ENCODE measurements at places on chromosomes 2 and 18.

DNA sequence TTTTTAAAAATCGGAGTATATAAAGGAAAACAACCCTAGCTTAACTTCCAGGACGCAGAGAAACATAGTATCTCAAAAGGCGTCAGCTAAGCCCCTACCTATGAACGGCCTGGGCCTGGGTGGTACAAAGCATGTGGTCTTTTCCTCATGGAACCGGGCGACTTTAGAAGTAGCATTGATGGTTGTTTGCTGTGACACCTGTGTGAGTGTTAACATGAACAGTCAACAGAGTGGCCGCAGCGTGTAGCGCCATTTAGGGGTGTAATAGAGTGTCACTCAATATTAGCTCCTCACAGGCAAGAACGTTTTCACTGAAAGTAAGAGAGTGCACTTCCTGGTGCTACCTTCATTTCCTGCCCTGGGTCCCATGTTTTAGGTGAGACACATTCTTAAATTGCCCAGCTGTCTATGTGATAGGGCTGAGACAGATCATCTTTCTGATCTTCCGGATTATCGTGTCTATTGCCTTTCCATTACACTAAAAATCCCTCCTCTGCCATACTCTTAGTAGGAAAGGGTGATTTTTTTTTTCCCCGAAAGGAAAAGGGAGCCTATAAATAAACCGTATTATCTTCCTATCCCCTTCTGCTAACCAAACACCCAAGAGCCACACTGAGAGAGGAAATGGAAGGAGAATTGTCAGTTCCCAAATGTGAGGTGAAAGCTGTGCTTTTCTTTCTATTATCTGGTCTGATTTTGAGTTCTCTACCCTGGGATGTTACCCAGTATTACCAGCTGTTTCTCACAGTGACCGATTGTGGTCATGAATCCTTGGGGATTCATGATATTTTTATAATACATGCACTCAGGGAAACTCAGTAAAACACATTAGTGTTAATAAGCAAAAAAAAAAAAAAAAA lies 1.3 kb downstream of the GORASP2 start:
- DNase-seq: peak; percentile 48

DNA sequence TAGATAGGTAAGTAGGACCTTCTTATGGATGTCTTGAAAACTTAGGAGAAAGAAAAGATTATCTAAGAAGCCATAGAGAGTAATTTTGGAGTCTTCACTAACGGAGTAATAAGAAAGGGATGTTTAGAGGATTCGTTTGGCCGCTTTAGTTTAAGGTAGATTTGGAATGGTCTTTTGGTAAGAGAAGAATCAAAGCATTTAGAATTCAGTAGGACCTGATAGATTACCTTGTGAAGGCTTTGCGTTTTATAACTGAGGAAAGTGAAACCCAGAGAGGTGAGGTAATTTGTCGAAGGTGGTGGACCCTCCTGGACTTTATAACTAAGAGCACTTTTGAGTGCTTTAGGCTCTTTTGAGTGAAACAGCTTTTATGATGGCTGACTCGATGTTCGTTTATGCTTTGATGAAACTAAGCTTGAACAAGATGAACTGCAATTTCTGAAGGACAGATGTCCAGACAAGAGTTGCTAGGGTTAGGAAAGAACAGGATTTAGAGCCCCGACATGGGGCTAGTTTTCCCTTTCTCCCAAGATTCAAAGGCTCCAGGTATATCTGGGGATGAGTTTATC lies 1.3 kb downstream of the MYL12B start:
- no peak for DNase-seq

DNA sequence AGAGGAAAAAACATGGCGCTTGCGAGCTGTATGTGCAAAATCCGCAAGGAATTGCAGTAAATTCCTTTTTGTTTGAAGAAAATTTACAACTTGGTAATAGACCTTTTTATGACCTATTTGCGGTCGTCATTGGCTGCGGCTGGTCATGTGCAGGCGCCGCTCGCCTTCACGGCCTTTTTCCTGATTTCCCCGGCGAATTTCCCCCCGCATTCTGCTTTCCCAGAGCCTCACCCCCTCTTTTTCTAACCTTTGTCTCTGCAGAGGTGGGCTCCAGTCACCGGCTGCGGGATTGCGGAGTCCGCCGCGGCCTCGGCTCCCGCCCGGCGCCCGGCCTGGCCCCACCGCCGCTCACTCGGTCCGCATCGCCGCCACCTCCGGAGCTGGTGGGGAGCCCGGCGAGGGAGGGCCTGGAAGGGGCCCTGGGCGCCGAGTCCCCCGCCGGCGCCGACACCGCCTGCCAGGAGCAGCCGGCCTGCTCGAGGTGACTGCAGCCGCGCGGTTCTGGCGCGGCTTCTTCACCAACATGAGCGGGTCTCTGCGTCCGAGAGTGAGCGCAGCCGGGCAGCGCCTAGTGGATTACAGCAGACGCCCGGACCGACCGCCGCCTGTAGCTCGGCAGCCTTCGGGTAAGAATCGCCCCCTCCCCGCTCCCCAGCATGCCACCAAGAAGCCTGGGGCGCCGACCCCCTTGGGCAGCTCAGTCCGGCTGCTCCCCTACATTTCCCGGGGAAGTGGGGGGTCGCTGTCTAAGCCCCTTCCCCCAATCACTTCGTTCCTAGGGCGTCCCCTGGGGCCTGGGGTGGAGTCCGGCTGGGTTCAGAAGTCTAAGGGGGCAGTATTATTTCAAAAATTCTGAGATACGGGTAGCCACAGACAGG lies 7.1 kb downstream of the HOXD8 start:
- no peak for DNase-seq

GRCh38 chr2:169362118-169362893 lies at the start of gene LRP2:
Gene LRP2 (minus strand): TSS chr2:169362534. CDS start chr2:169362399, 135 bp downstream.
- no peak for DNase-seq
